ENCODE measurements at places on chromosomes 6 and 20.

DNA sequence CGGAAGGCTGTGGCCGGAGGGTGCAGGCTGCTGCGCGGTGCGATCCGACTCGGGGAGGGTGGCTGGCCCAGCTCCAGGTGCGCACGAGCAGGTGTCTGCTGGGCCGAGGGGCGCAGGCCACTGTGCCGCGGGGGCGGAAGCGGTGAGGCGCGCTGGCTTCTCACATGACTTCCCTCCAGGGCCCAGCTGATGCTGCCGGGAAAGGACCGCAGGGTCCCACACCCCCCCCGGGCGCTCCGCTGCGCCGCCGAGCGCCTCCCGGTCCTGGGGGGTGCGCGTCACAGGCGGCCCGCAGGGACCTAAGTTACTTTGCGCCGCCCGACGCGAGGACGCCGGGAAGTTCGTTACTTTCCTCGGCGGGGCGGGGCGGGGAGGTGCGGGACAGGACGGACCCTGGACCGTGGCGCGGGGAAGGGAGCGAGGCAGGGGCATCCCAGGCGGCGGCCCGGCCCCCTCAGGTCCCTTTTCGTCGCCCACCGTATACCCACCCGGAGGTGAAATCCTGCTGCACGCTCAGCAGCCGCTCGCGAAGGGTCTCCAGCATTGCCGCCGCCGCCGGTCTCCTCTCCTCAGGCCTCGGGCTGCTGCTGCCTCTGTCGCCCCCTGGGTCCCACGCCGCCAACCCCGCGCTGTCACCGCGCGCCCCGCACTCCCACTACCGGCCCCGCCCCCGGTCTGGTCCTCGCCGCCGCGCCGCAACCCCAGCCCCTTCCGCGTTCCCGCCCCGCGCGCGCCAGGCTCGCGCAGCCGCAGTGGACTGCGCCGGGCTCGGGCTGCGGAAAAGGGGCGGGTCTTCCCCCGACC, at the start of gene DTNBP1:
Gene DTNBP1 (minus strand): TSS at position 703 of the 804 bp plus-strand sequence. CDS start 159 bp downstream, at position 544.
- DNase-seq, result peak; percentile 64

DNA sequence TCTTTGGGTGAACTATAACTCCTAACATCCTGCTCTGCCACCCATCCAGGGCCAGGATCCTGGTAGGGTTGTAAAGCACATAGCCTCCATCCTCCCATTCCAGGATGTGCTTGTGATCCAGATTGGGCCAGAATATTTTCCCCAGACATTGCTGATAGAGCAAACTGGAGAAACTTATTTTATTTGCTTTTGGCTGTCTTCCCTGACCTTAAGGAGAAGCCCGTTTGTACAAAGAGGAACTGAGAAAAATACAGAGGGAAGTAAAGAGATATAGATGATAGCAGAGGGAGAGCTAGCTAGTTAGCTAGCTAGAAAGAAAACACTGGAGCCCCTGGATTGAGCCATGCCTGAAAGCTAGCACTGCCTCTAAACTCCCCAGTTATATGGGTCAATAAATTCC, 9.0 kb upstream of the HDAC2 start:
- no peak for DNase-seq

- peak; percentile 58 for DNase-seq
Measured at GRCh38 chr6:13194852-13195251, 133.5 kb downstream of the TBC1D7 start.

- DNase-seq, result no peak
Measured at GRCh38 chr6:119484598-119484997, 135.0 kb upstream of the MAN1A1 start.

DNA sequence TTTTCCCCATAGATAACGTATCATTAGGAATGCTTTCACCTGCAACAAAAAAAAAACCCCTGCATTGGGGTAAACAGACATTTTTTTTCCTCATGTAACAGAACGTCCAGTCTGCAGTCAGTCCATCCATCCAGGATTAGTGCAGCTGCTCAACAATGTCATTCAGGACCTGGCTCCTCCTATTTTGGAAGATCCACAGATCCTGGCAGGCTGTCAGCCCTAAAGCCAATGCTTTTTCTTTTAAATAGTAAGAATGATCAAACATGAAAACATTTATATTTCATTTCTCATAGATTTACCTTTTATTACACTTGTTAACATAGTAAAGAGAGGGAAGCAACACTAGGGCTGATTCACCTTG, 116.5 kb upstream of the CCDC28A start:
- no peak for DNase-seq

- DNase-seq, result no peak
Measured at GRCh38 chr6:32086661-32087573, 22.2 kb downstream of the TNXB start.

DNA sequence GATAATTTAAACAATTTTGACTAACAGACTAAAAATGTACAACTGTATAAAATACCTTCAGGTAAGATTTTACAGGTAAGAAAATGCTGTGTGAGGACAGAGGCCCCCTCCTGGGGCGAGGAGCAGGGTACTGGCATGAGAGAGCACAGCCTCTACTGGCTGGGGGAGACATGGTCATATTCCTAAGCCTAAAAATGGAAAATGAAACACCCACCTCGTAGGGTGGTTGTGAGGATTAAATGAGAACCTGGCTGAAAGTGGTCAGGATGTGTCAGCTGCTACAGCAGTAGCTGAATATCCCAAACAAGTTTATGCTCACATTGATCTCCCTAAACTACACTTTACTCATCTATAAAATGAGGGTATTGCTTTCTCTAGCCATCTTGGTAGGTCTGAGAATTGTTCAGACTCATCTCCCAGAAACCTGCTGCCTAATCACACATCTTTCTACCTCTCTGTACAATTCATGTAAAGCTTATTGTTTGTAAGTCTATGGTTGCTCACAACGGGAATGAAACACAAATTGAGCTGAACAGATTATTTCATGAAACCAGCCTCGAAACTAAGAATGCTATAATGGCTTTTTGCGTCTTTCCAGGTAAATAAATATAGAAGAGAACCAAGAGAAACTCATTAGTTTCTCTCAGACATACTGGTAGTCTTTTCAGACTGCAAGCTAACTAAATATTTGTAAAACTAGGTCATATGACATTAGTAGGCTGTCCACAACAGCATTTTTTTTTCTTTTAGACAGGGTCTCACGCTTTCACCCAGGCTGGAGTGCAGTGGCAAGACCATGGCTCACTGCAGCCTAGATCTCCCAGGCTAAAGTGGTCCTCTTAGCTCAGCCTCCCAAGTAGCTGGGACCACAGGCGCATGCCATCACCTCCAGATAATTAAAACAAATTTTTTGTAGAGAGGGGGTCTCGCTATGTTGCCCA, 69.6 kb downstream of the POPDC3 start:
- no peak for DNase-seq

DNA sequence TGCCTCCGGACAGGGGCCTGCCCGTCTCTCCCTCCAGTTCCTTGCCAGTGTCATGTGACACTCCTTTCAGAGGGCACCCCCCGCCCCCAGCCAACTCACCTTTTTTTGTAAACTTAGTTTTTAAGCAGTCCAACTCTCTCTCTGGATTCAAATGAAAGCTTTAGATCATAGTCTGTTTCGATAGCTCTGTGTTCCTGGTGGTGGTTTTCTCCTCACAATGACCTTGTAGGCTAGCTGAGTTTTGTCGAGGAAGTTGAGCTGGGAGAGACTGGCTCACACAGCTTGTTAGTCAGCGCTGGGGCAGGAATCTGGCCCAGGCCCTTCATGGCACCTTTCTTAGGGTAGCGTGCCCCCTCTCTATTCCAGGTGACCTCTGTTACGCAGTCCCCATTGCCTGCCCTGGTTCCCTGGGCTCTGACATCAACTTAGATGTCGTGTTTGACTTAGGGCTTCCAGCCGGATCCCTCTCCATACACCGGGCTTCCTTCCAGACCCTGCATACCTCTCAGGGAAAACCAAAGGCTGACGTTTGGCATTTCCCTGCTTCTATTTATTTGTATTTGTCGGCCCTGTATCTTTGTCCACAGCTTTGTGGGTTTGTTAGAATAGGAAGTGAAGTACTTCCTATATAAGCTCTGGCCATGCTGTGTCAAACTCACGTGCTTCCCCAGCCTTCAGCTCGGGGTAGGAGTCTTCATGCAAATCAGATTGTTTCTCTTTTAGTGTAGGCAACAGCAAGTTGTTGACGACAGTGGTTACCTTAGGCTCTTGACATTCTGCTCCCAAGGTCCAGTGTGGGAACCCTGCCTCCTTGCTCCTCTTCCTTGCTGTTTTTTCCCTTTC, 12.7 kb downstream of the IGF2R start:
- peak; percentile 91 for DNase-seq

DNA sequence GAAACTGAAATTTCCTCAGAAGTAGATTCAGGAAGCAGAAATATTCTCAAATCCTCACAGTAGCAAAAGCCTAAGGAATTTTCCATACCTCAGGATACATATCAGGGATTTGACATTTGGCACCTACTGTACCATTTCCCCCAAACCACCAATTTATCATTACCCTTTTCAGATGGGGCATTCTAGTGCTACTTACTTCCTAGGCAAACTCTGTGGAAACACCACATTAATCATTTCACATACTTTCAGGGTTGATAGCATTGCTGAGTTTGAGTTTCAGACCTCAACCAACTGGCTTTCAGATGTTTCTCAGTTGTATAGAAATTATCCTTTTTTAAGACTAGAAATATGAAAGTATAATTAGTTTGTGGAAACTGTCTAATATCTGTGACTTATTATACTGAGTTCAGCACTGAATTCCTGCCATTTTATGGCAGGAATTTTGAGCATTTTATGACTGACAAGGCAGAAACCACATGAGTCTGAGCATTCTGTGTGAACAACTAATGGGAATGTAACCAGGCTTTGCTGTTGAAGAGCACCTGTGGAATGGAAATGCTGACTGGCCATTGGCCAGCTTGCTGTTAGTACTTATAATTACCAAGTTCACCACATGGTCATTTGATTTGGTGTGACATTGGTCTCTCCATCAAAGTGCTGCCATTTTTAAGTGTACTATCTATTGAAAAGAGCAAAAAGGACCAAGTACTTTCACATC, 35.1 kb upstream of the IRAK1BP1 start:
- no peak for DNase-seq

- DNase-seq, result no peak
Measured at GRCh38 chr6:75345413-75345812, 60.8 kb upstream of the TMEM30A start.

GRCh38 chr6:38567436-38567835, 72.3 kb downstream of the BTBD9 start:
- DNase-seq, result no peak

DNA sequence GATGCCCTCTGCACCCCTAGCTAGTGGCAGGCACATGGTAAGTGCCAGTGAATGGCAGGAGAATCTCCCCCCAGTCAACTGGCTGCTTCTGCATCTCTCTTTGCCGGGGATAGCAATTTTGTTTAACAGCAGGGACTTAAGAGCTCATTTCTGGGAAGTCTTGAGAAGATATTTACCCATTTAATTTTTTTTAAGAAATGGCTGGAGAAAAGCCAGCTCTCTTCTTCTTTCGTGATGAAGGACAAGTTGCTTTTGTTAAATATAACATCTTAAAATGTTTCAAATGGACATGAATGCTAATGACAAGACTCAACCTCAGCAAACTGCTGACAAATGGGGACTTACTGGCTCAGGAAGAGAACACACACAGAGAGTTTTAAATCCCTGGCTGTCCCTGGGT, 55.0 kb upstream of the IYD start:
- DNase-seq, result no peak

DNA sequence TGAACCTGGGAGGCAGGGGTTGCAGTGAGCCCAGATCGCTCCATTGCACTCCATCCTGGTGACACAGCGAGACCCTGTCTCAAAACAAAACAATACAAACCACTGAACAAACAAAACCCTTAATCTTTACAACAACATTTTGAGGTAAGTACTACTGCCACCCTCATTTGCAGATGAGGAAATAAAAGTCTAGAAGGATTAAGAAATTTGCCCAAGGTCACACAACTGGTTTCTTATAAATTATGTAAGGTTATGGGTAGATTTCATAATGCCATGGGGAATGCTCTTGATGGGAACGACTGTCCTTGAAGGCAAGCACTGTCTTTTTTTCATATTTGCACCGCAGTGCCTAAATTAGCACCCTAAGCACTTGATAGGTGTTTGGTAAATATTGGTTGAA, 13.8 kb upstream of the B4GALT5 start:
- DNase-seq, result no peak

DNA sequence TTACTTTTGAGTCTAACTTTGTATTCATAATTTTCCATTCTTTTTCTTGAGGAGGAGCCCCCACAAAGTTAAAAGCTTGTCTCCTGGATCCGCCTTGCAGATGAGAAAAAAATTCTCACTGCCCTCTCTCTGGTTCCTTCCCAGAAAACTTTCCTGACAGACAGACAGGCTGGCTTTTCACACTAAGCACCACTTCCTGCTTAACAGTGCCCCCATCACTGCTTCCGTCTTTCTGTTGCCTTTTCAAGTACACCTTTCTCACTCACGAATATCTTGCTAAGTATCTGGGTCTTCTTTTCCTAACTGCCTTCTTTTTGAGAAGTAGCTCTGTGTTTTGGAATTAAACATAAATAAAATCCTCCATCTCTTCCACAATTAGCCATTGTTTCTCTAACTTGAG, 19.8 kb upstream of the LMBRD1 start:
- DNase-seq, result no peak

DNA sequence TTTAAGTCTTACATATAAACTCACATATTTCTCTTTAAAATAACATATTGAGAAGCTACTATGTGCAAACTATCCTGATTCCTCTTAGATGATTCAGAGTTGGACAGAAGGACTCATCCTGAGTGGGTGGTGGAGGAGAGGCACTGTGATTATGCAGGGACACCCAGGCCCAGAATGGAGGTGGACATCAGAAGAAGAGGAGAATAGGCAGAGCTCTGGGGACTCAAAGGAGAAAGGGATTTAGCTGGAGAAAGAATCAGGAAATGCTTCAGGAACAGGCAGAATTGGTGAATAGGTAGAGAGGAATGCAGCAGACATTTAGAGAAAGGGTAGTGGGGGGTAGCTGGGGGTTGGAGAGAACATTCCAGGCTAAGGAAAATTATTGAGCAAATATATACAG, 17.4 kb downstream of the RCAN2 start:
- no peak for DNase-seq

- no peak for DNase-seq
Measured at GRCh38 chr6:108576709-108577108, 16.0 kb downstream of the FOXO3 start.

- DNase-seq, result peak; percentile 16
Measured at GRCh38 chr6:27213544-27214125, 33.9 kb upstream of the PRSS16 start.

GRCh38 chr6:134201716-134202115, 116.2 kb downstream of the SGK1 start:
- no peak for DNase-seq

DNA sequence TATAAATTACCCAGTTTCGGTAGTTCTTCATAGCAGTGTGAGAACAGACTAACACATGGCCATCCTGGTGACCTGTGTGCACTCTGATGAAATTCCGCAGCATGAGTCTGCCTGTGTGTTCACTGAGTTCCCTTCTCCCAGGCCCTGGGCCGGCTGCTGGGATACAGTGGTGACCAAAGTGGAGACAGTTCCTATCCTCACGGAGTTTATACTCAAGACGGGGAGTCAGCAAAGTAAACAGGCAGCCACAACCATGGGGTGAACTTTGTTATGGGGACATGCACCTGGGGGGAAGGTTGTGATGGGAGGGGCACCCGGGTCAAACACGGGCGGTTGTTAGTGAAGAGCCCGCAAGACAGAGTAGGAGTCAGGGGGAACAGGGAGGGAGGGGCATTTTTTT, 202.0 kb downstream of the CDH4 start:
- DNase-seq, result no peak

GRCh38 chr6:157715728-157716164, 107.3 kb upstream of the SNX9 start:
- no peak for DNase-seq

GRCh38 chr6:74065705-74066104, 369.7 kb downstream of the CD109 start:
- DNase-seq, result no peak

Measured in kidney capillary endothelial cell (primary cell).